Activated CD8-positive, alpha-beta memory T cell treated with anti-CD3 and anti-CD28 coated beads, Interleukin-2, amount 10 ng/mL, durations not matched to agents 7 days and 5 days (primary cell): ENCODE measurements at places on chromosomes 7 and 10.

DNA sequence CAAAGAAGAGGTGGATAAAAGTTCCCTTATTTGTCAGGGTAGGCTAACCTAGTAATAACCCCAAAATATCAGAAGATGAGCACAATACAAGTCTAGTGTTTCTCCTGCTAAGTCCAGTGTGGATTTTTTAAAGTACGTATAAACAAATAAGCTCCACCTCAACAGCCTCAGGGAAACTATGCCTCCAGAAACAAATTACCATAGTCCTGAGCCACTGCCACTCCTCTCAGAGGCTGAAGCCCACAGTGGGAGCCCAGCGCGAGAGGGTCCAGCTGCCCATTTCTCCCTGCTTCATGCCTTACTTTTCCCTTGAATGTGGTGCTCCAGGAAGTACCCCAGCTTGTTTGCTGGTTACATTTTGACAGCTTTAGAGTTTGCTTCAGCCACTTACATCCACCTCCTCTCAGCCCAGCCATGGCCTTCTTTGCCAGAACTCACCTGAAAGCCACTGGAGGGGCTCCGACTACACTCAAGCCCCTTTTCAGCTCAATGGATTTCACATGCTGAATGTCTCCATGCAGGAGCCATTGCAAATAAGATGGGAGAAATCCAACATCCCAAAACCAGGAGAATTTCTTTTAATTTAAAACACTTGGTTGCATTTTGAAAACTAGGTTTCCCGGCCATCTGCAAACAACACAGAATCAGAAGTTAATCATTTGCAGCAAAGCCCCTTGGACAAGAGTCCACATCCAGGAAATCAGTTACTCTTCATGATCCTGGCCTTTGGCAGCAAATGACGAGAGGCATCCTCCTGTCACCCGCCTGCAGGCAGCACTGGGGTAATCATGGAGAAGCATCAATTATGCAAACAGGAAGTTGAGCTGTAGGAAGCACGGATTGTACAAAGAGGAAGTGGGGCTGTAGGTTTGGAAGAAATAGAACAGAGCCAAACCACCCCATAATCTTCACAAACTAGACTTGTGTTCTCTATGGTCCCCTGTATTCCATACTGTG is 138.1 kb downstream of the HERPUD2 start:
- DNase-seq, result no peak
- no peak overlapping the region for H3K27ac ChIP-seq
- H3K27me3 ChIP-seq, result peaks cover 10% of the 10 kb centered on the region

- H3K36me3 ChIP-seq, result no peaks in the 10 kb centered on the region
- peaks cover 16% of the 10 kb centered on the region for H3K27me3 ChIP-seq
- H3K4me1 ChIP-seq, result peaks cover 10% of the 10 kb centered on the region
- H3K4me3 ChIP-seq, result no peak overlapping the region
These were observed 18.6 kb upstream of the RAPGEF5 start for GRCh38 chr7:22375359-22376048.

DNA sequence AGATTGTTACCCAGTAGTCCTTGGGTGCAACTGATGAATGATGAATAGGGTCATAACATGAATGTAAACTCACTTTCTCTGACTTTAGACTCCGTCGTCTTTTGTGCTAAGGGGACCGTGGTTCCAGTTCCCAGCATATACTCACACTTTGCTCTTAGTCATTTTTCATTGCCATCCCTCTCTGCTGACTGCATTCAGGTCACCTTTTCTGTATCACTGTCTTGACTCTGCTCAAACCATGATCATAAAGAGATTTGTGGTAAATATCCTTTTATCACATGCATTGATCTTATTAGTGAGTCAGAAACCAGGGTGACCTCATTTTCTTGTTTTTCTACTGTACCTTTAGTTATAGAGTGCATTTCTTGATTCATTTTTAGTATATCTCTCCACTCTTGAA is 141.1 kb upstream of the AGR3 start:
- H3K4me3 ChIP-seq, result no peak overlapping the region
- H3K4me1 ChIP-seq, result peaks cover 17% of the 10 kb centered on the region
- H3K27me3 ChIP-seq, result no peaks in the 10 kb centered on the region
- H3K27ac ChIP-seq, result no peak overlapping the region
- H3K36me3 ChIP-seq, result peaks cover 12% of the 10 kb centered on the region
- DNase-seq, result no peak

DNA sequence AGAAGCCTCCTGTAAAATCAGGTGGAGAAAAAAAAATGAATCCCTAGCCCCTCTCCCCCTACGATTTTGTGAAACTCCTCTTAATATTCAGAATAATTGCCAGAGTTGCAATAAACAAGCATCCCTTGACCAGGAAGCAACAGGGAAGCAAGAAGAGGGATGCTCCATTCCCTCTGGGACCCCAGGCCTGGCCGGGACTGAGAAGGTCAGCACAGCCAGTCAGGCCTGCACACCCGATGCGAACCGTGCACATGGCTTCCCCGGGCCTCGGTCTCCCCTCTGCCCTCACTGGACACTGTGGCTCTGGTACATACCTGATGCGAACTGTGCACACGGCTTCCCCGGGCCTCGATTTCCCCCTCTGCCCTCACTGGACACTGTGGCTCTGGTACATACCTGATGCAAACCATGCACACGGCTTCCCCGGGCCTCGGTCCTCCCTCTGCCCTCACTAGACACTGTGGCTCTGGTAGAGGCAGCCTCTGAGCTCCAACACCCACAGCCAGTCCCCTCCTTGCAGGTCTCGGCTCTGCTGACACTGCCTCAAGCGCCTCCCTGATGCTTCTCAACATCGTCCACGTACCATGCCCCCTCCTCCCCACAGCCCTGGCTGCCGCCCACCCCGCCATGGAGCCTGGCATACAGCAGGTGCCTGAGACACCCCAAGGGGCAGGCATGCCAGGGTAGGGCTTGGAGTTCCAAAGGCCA is 138.6 kb downstream of the DIP2C start:
- peaks cover 21% of the 10 kb centered on the region for H3K27me3 ChIP-seq
- H3K27ac ChIP-seq, result no peak overlapping the region
- no peak overlapping the region for H3K4me3 ChIP-seq
- DNase-seq, result no peak
- no peaks in the 10 kb centered on the region for H3K36me3 ChIP-seq
- no peaks in the 10 kb centered on the region for H3K4me1 ChIP-seq

DNA sequence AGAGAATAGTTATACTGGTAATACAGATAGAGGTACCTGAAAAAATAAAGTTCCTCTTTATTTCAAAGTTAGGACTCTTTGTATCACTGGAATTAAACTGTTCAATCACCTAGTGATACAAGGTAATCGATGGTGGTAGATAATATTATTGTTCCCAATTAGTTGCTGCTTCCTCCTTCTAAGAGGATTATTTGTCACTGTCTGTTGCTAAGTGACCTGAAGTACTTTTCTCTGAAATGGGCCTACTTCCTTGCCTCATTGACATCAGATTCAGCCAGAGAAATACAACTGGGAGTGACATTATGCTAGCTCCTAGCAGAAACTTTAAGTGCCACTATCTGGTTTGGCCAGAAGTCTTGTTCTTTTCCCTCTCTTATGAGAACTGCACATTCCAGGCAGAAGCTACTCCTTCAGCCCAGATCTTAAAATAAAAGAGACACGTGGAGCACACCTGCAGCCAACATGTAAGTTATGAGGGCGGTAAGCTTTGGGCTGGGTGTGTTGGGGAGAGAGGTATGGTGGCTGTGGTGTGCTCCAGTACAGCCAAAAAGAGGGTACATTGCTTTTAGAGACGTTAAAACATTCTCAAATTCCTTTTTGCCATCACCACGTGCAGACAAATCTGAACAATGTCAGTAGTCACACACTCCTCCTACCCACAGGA is 54.8 kb downstream of the MINDY3 start:
- H3K4me1 ChIP-seq, result no peaks in the 10 kb centered on the region
- peaks cover 42% of the 10 kb centered on the region for H3K36me3 ChIP-seq
- DNase-seq, result no peak
- H3K27me3 ChIP-seq, result no peaks in the 10 kb centered on the region
- no peak overlapping the region for H3K4me3 ChIP-seq

DNA sequence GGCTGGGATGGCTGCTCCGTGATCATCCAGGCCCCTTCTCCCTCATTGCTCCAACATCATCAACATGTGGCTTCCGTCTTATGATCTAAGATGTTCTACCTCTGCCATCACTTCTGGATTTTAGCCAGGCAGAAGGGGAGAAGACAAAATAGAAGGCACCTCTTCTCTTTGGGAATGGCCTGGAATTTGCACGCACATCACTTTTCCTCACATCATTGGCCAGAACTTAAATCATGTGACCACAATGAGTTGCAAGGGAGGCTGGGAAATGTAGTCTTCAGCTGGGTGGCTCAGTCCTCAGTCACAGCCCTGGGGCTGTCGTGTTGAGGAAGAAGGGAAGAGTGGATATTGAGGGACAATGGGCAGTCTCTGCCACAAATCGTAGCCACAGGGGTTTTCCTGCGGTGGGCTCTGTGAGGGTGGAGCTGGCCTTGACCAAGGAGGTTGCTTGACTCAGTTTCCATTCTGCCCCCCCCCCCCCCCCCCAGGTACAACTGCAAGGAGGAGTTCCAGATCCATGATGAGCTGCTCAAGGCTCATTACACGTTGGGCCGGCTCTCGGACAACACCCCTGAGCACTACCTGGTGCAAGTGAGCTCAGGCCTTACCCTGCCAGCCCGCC is 50.3 kb downstream of the PALD1 start:
- no peak overlapping the region for H3K27ac ChIP-seq
- no peaks in the 10 kb centered on the region for H3K27me3 ChIP-seq
- no peaks in the 10 kb centered on the region for H3K4me1 ChIP-seq
- no peak overlapping the region for H3K4me3 ChIP-seq

DNA sequence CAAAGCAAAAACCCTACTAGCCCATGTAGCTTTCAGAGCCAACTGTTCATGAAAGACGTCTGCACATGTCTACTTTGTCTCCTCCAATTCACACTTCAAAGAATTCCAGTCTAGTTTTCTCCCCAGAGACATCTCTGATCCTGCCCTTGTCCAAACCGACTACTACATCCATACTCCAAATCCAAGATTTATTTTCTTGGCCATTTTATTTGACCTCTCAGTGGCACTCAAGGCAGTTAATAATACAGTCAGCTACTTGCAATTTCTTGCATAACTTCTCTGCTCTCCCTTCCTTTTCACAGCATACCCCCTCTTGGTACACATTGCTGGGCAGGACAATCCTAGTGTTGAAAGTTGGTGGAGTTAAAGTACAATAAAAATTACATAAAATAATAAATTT is 170.9 kb upstream of the INHBA start:
- peaks cover 30% of the 10 kb centered on the region for H3K4me1 ChIP-seq
- peaks cover 15% of the 10 kb centered on the region for H3K27me3 ChIP-seq

GRCh38 chr10:86400705-86401587 is 34.4 kb upstream of the GRID1 start:
- peak; percentile 77 for DNase-seq
- peak overlapping the region; percentile 85 for H3K27ac ChIP-seq
- peaks cover 14% of the 10 kb centered on the region for H3K27me3 ChIP-seq
- H3K36me3 ChIP-seq, result no peaks in the 10 kb centered on the region
- peak overlapping the region; percentile 79 for H3K4me3 ChIP-seq

DNA sequence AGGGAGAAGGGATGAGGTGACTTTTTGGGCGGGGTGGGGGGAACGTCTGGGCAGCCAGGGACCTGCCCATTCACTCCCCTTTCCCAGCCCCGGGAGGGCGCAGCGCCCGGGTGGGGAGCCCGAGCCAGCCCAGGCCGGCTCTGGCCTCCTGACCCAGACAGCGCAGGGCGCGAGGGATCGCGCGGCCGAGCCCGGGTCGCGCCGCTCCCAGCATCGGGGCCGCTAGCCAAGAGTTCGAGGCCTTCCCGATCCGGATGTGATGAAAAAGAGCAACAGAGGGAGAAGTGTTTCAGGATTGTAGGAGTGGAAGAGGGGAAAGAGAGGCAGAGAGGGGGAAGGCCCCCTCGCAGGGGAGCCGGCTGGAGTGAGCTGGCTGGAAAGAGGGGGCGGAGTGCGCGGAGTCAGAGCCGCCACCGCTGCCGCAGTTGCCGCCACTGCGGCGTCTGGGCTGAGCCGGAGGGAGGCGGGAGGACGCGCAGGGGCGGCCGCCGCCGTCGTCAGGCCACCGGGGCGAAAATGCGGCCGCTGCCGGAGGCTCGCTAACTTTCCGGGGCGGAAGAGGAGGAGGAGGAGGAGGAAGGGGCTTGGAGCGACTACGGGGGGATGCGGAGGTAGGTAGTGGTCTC is at the start of gene MDFIC:
Gene MDFIC (plus strand): TSS at position 69 of the 626 bp plus-strand sequence. CDS start 940 bp downstream, outside the sequence.
- peaks cover 50% of the 10 kb centered on the region for H3K4me1 ChIP-seq
- H3K36me3 ChIP-seq, result peaks cover 20% of the 10 kb centered on the region
- no peaks in the 10 kb centered on the region for H3K27me3 ChIP-seq
- peak; percentile 72 for DNase-seq
- peak within 1 kb of the TSS; percentile 85 for H3K4me3 ChIP-seq

- H3K36me3 ChIP-seq, result no peaks in the 10 kb centered on the region
- H3K4me1 ChIP-seq, result peaks cover 6% of the 10 kb centered on the region
- H3K27ac ChIP-seq, result no peak overlapping the region
- H3K27me3 ChIP-seq, result peaks cover 16% of the 10 kb centered on the region
- H3K4me3 ChIP-seq, result no peak overlapping the region
- DNase-seq, result no peak
These were observed 15.8 kb upstream of the EEPD1 start for GRCh38 chr7:36137258-36137657.

DNA sequence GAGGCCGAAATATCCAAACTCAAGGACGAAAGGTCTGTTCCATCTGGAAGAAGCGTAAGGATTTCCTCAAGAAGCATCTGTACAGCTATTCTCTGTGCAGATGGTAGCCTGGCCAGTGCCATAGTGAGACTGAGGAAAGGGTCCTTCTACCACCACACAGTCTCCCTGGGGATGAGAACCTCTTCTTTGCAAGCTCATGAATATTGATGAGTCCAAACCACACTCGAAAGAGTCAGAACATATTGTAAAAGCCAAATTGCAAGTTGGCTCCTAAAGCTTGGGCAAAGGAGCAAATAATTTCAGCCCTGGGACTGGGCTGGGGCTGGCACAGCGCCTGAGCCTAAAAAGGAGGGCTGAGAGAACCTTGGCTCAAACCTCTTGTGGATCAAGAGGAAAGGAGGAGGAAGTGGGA is 66.1 kb upstream of the PIP4K2A start:
- peaks cover 5% of the 10 kb centered on the region for H3K36me3 ChIP-seq
- no peaks in the 10 kb centered on the region for H3K27me3 ChIP-seq
- H3K27ac ChIP-seq, result no peak overlapping the region
- no peaks in the 10 kb centered on the region for H3K4me1 ChIP-seq
- H3K4me3 ChIP-seq, result no peak overlapping the region
- no peak for DNase-seq

DNA sequence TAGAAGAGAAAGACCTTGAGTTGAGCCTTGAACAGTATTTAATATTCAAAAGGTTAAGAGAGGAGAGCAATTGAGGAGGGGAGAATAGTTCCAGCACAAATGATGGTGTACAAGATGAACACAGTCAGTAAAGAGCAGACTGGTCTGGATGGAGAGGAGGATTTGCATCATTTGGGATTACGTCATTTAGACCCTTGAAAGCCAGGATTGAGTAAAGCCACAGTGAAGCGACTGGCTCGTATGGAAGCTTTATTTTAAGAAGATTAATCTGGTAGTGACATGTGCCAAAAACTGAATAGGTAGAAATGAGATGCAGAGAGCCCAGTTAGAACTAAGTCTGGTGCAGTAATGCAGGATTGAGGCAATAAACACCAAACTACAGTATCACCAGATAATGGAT is 52.6 kb downstream of the TRUB1 start:
- H3K27ac ChIP-seq, result no peak overlapping the region
- H3K4me1 ChIP-seq, result no peaks in the 10 kb centered on the region
- no peaks in the 10 kb centered on the region for H3K27me3 ChIP-seq
- peaks cover 14% of the 10 kb centered on the region for H3K36me3 ChIP-seq

GRCh38 chr10:99337311-99337811 is 8.2 kb downstream of the CNNM1 start:
- no peak overlapping the region for H3K4me3 ChIP-seq
- no peak for DNase-seq
- H3K4me1 ChIP-seq, result peaks cover 5% of the 10 kb centered on the region
